Stimulated activated CD4-positive, alpha-beta T cell treated with anti-CD3 and anti-CD28 coated beads, Interleukin-12 subunit alpha, Interleukin-12 subunit beta, amount 100 ng/mL, for 4 hours (primary cell): ENCODE measurements at places on chromosomes 5 and 9.
A peak's percentile ranks its signal among the peaks of the same experiment; 100 is the strongest.

DNA sequence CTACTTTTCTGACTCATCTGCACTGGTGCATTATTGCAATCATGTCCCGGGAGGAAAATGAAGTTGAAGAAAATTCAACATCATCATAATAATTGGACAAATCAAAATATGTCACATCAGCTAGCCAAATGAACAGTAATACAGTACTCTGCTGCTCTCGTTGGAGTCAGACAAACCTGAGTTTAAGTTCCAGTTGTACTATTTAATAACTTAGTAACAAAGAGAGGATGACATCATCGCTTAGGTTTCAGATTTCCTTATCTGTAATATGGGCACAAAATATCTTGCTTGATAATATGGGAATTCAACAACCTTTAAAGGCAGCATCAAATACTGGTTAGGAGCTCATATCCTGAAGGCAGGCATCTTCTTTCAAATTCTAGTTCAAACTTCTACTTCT lies 1248.9 kb upstream of the ACO1 start:
- no peak for DNase-seq

GRCh38 chr5:73312146-73312871 lies 136.3 kb downstream of the FOXD1 start:
- DNase-seq = no peak

- no peak for DNase-seq
Observed at GRCh38 chr5:174459071-174459702, 265.2 kb upstream of the MSX2 start.

GRCh38 chr9:94823710-94824109 lies 97.2 kb downstream of the AOPEP start:
- DNase-seq = no peak

DNA sequence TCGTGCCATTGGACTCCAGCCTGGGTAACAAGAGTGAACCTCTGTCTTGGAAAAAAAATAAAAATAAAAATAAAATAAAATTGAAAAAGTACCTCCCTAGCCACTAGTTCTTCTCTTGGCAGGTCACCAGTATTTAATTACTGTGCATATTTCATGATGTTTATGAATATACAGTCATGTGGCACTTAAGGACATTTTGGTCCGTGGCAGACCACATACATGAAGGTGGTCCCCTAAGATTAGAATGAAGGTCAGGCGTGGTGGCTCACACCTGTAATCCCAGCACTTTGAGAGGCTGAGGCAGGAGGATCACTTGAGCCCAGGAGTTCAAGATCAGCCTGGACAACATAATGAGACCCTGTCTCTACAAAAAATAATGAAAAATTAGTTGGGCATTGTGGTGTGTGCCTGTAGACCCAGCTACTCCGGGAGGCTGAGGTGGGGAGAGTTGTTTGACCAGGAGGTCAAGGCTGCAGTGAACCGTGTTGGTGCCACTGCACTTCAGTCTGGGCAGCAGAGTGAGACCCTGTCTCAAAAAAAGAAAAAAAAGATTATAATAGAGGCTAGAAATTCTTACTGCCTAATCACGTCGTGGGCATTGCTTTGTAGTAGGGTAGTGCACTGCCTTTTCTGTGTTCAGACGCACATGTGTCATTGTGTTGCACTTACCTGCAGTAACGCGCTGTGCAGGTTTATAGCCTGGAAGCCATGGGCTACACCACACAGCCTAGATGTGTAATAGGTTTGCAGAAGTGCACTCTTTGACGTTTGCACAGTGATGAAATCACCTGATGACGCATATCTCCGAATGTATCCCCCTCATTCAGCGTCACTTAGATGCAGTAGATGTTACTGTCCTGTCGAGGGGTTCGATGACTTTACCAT lies 12.8 kb downstream of the EHMT1 start:
- DNase-seq = no peak

GRCh38 chr9:9498128-9498527 lies 1114.7 kb downstream of the PTPRD start:
- DNase-seq = no peak

DNA sequence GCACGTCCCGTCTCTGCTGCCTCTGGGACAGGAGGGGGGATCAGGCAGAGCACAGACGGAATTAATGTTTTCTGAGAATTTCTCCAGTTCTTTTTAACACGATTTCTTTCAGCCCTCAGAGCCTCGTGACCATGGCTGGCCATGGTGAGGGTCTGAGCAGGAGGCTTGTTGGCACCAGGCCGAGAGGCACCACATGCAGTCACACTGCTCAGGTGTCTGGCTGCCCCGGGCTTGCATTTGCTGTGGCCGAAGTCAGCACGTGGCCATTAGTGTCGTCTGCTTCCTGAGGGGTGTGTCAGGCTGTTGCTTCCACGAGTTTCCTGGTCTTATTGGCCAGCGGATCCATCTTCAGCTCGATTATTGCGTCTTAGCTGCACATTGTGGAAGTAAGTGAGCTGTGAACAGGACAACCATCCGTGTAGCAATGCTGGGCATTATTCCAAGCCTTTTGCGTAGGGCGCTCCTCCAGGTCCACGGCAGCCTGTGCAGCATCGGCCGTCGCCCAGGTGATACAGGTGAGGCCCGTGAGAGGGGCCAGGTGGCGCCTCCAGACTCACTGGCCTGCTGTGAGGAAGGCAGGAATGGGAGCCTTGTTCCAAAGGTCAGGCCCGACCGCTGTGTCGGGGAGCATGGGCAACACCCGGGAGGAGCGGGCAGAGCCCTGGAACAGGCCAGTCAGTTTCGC lies 114.2 kb upstream of the CACNA1B start:
- no peak for DNase-seq

DNA sequence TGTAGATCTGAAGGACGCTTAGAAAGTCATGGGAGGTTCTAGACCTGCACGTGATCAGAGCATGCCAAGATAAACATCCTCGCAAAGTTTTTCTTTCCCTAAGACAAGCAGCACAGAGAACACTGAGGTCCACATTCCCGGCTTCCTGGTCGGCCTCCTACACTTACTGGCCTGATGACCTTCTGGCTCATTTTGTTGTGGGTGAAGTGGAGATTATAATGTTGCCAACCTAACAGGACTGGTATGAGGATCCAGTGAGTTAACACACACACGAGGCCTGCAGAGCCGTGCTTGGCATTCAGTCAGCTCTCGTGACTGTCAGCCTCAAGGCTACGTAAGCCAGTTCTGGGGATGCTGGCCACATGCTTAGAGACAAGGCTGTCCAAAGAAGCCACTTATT lies 186.0 kb downstream of the TENT4A start:
- DNase-seq = no peak

DNA sequence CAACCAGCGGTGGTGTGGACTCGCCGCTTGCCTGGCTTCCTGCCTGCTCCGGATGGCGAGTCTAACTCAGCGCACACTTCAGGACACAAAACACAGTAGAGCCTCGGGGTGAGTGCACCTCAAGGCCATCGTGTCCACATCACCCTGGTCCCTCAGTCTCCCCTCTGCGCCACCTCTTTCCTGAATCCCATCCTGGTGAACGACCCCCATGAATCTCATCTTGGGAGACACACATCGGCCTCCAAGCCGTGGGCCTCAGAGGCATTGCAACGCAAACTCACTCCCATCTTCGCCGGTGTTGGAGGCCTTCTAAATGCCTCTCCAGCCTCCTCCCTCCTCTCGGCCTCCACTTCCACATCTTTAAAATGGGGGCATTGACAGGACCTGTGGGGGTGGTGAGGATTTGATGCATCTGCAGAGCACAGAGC lies 124.3 kb downstream of the COL23A1 start:
- no peak for DNase-seq

GRCh38 chr5:77946381-77947040 lies 170.4 kb upstream of the TBCA start:
- no peak for DNase-seq

- no peak for DNase-seq
Observed at GRCh38 chr9:104088416-104088815, 5.7 kb upstream of the SMC2 start.

- DNase-seq = no peak
Observed at GRCh38 chr9:9498846-9499245, 1114.0 kb downstream of the PTPRD start.

- DNase-seq = no peak
Observed at GRCh38 chr9:91102269-91102668, 259.4 kb downstream of the AUH start.

DNA sequence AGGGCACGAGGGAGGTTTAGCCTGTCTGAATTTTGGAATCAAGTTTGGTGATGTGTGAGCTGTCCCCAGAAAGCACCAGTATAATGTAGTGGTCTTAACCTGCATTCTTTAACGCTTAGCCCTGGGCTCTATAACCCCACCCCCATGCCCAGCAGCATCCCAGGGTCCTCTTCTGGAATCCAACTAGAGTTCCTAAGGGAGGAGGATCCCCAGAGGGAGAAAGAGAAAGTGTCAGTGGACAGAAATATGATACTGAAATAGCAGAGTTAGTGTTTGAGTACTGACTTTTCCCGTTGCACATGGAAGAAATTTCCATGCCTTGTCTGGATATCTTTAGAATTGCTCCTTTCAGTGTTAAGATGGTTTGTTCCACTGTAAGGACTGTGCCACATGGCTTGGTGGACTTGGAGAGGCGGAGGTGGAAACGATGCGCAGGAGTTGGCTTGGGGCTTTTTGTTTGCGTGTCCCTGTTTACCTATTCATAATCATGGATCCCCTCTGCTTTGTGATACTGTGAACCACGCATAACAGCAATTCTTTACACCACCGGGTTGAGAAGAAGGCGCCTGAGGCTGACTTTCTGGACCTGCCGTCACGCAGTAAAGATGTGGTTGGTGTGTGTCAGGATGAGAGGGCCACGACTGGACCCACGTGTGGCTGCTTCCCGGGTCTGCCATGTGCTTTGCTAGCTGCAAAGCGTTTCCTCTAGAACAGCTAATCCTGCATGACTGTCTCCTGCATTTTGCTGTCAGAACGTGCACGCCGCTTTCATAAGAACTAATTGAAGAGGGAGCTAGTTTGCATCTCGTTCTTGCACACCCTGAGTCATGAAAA lies 142.3 kb downstream of the SMARCA2 start:
- DNase-seq = peak; percentile 28

GRCh38 chr9:131310833-131311554 lies 21.5 kb downstream of the PLPP7 start:
- DNase-seq = peak; percentile 42

DNA sequence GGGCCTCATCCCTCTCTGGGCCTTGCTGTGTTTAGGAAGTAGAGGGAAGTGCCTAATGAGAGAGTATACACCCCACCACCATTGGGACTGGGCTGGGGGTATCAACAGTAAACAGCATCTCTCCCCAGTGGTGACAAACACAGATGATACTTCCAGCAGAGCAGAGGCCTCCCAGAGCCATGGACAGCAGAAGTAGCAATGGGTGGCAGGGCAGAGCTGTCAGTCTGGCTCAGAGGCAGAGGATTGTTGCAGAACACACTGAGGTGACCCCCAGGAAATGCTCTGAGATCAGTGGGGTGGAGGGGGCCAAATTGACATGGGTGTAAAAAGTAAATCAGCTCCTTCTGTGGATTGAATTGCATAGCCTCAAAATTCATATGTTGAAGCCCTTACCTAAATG lies 12.1 kb upstream of the P4HA2 start:
- no peak for DNase-seq

DNA sequence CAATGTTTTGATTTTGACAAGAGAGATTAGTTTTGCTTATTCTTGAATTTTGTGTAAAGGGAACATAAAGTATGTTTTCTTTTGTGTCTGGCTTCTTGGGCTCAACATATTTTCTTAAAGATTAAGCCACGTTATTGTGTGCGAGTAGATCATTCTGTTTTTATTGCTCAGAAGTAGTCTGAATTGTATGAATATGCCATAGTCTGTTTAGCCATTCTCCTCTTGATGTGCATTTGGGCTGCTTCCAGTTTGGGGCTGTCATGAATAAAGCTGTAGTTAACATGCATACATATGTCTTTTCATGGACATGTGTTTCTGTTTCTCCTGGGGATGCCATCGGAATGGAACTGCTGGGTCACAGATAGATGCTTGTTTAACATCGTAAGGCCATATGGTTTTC lies 198.9 kb downstream of the FANCC start:
- DNase-seq = no peak

- DNase-seq = no peak
Observed at GRCh38 chr5:132389585-132390286, 20.2 kb downstream of the SLC22A5 start.

DNA sequence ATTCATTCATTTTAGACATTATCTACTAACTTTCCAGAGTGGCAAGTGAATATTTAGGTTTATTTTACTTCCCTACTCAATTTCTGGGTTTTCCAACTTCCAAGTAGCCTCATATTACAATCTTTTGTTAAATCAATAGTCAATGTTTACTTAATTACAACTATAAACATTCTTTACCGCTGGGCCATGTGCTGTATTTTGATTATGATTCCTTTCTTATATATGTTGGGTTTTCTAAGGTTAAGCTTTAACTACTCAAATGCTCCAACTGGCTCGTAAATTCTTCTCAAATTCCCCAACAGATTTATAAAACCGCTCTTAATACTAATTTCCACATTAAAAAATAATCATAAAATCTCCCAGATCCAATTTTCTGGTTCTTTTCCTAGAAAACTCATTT lies 110.1 kb upstream of the ABCA1 start:
- no peak for DNase-seq

GRCh38 chr9:33229359-33230114 lies 10.4 kb upstream of the SPINK4 start:
- DNase-seq = no peak

DNA sequence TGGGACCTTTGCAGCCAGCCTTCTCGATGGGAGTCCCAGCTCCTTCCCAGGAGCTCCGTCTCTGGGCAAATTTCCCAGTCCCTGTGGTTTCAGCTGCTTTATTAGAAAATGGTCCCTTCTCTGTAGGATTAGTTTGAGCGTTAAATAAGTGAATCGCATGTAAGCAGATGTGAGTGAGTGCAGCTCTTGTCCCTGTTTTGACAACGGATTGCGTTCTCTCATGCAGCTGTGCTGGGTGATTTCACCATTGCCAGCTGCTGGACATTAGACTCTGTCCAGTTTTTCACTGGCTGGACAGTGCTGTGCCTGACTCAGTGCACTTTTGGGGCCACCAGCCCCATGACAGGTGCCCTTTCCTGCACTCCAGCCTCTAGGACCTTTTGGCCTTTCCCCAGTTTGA lies 11.6 kb upstream of the CEL start:
- no peak for DNase-seq

- no peak for DNase-seq
Observed at GRCh38 chr9:103702572-103702971, 391.5 kb upstream of the SMC2 start.

DNA sequence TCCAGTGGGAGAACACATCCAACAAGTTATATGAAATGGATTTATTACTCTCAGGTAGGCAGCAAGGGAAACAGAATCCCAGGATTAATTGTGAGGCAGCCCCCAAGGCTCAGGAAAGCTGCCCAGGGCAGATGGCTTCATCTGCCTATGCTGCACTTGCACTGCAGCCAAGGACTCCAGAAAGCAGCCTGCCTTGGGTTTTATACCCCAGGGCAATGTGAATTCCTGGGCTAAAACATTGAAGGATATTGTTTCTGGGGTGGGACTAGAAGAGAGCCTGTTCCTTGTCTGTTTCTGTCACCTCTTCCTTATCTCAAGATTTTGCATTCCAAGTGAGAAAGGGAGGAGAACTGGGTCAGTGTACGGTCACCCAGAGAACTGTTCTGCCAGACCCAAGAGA lies 8.8 kb upstream of the CCL27 start:
- DNase-seq = no peak

DNA sequence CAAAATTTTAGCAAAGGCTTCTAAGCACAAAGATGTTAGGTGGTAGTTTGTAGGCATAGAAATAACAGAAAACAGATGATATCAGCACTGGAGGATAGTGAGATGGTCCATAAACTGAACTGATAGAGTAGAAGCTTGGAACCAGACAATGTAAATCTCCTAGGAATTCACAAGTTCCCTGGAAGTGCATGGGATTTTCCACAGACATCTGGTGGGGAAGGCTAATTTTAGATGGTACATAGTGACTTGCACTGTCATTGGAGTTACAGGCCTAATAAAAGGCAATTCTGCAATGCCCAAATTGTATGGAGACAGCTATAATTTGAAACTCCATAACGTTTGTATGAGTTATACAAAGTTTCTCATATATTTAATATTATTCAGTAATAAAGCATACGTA lies 653.0 kb upstream of the MEF2C start:
- no peak for DNase-seq
